Right hindlimb (tissue), 1 donor: ENCODE measurements at places on chromosomes 12 and 14.

GRCh38 chr12:113104953-113105510, 30.5 kb downstream of the RASAL1 start:
- no peak for DNase-seq

GRCh38 chr12:124700810-124701592, 133.6 kb upstream of the NCOR2 start:
- DNase-seq = peak; percentile 90

GRCh38 chr14:102316338-102316742, 3.2 kb upstream of the ZNF839 start:
- DNase-seq = peak; percentile 82

- DNase-seq = no peak
These were observed 75.7 kb upstream of the NEDD1 start for GRCh38 chr12:96831346-96831745.

DNA sequence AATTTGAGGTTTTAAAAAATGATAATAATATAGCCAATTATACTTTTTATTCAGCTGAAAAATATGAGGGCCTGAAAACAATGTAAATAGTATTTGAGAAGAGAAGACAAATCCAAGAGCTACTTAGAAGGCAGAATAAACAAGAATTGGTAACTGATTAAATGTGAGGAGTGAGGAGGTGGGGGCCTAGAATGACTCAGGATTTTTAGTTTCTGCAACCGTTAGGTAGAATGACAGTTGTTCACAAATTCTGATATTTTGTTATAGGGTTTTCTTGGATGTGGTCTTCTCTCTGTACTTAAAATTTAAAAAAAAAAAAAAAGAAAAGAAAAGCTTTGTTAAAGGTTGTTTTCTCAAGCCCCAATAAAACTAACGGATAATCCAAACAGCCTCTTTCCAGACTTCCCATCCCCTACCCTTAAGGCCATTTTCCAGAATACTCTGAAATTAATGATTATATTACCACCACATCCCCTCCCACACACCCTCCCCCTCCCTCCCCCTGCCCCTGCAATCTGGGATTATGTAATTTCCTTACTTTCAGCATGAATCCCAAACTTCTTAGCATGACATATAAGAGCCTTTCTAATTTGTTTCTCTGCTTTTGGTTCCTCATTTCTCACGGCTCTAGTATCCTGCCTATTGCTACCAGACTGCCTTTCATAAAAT, 50.4 kb downstream of the LRP6 start:
- DNase-seq = no peak

DNA sequence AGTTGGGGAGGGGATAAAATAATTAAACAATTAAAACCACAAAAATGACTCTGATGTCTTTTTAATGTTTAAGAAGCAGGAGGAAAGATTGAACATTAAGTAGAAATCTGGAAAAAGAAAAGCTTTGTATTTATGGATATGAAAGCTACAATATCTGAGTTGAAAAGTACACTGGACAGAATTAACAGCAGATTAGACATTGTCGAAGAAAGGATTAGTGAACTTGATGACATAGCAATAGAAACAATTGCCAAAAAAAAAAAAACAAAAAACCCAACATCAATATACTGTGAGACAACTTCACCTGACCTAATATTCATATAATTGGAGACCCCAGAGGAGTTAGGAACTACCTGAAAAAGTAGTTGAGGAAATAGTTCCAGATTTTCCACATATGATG, 289.5 kb upstream of the RGS6 start:
- DNase-seq = no peak

- DNase-seq = no peak
These were observed 76.4 kb upstream of the FAR2 start for GRCh38 chr12:29072631-29073030.

GRCh38 chr12:116393255-116393654, 115.8 kb upstream of the MED13L start:
- DNase-seq = no peak

DNA sequence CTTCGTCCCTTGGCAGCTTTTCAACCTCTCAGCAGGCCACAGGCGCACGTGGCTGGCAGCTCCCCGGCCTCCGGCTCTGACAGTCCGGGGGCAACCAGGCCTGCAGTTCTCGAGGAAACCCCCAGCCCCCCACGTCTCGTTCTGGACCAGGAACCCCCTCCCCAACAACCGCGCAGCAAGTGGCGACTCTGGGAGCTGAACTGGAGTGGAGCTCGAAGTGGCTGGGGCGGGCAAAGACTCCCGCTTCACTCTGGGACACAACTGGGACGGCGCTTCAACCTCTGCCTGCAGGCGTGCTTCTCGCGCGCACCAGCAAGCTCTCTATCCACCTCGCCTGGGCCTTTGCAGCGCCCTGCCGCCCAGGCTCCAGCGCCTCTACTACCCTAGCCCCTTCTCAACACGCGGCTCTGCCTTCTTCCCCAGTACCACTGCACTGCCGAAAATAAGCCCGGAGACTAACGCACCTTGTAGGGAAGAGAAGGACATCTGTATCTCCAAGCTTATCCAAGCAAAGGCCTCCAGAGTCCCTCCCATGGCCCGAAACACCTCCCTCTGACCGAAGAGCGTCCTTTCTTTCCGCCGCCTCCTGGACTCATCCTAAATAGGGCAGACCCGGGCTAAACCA, 2.4 kb upstream of the NKX2-1 start:
- DNase-seq = no peak

DNA sequence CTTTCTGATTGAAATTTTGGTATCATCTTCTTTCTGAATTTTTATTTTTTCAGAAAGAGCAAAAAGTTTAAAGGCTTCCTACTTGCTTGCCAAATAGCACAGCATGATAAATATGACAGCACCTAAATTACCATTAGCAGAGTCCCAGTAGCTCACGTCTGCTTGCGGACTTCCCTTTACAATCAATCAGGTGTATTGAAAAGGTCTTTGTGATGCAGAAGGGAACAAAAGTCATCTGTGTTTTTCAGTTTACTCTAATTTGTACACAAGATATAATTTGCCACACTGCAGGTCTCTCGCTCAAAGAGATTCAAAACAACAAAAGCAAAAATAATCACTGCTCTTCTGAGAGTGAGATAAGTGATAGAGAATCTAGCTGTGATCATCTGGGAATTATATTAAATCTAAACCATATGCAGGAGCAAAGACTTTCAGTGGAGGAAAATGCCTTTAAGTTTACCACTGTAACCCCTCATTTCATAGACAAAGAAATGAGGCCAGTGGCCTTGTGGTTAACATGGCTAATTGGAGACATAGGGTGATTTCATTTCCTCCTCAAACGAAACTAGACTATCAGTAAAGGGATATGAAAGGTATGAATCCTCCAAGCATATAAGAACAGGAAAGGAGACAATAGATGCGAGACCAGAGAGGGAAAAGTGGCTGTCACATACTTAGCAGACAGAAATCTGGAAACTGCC, 240.8 kb upstream of the TMPO start:
- no peak for DNase-seq

DNA sequence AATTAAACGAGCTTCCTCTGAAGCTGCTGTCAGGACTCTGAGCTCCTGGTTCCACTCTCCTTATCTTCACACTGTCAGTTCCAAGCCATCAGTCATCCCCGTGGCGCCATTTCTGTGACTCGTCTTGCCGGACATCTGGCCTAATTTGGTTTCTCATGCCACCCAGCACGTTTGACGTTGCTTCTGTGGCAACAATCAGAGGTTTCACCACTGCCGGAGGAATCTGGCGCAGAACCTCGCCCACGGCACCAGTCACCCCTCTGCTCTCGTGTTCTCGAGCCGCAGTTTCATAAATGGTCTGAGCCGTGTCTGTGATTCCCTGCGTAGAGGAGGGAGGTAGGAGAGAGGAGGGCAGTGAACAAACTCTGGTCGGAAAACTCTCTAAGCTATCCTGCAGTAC, 29.7 kb downstream of the BDKRB1 start:
- no peak for DNase-seq

DNA sequence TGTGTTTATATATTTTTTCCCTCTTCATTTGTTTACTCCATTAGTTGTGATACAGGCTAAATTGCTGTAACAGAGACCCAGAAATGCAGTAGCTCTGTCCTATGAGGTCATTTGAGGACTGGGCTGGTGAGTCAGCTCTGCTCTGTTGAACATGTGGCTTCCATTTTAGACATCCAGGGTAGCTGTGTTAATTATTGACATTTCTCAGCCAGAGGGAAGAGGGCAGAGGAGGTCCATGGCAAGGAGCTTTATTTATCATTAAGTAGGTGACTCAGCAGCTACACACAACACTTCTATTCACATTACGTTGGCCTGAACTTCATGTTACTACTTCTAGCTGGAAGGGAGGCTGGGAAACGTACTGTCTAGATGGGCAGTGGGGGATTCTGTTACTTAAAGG, 85.4 kb downstream of the PTCSC3 start:
- no peak for DNase-seq

GRCh38 chr14:104734051-104734587, 10.1 kb downstream of the ADSS1 start:
- DNase-seq = no peak

GRCh38 chr12:50862316-50862715, 19.6 kb downstream of the TMPRSS12 start:
- DNase-seq = no peak

GRCh38 chr14:37968664-37969240, 239.0 kb upstream of the SSTR1 start:
- no peak for DNase-seq

- no peak for DNase-seq
These were observed 22.2 kb downstream of the ZNF664 start for GRCh38 chr12:123995023-123995748.

GRCh38 chr12:46562625-46563225, 190.2 kb upstream of the SLC38A2 start:
- DNase-seq = no peak

- no peak for DNase-seq
These were observed 293.2 kb downstream of the TMEM132D start for GRCh38 chr12:129610601-129611120.

- DNase-seq = peak; percentile 68
These were observed 29.4 kb upstream of the ACTN1 start for GRCh38 chr14:69008421-69008884.

GRCh38 chr12:132593938-132594358, 16.4 kb downstream of the LRCOL1 start:
- peak; percentile 94 for DNase-seq

DNA sequence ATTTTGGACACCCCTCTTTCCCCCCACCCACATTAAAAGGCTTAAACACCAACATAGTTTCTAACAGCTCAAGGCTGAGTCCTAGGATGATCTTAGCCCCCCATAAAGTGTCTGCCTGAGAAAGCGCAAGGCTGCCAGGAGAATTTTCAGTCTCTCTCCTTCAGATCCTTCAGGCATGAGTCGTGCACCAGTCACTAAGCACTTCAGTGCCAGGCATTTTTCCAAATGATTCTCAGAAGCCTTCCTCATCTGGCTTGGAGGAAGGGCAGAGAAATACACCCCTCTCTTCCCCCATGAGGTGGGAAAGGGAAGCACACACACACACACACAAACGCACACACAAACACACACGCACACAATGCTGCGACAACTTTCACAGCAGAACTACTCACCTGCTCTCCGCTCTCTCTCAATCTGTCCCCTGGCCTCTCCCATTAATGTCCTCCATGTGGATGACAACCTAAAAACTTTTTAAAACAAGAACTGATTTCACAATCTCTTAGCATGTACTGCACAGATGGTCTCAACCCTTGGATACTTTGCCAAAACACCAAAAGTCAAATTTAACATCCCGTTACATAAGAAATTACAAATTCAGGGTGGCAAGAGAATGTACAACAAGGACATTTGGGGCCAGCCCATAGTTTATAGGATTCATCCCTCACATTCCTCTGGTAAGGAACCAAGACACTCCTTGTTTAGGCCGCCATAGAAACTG, 49.8 kb downstream of the CKAP4 start:
- no peak for DNase-seq

- no peak for DNase-seq
These were observed 58.7 kb upstream of the TSPAN9 start for GRCh38 chr12:3018284-3019004.

GRCh38 chr12:93186131-93186530, 191.6 kb upstream of the NUDT4 start:
- DNase-seq = no peak

DNA sequence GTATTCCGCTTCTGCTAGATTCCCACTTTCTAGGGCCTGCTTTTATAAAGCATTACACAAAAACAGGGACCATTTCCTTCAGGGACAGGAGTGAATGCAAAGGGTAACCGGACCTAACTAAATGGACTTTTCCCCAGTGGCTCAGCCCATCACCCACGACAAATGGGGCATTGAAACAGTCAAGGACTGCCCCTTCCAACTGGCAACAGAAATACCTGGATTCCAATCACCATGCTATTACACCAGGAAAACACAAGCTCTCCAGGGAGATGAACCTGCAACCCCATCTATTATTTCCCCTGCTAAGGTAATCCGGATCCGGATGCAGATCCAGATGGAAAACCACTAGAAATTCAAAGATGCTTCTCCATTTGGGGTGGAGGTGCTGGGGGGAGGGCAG, 1.0 kb downstream of the MPHOSPH9 start:
- no peak for DNase-seq
